Left ventricle myocardium inferior (tissue), 1 donor: ENCODE measurements at places on chromosomes 1 and 21. TPM values are rescaled to one million over a fixed set of nuclear protein-coding genes. Genes with fewer than 3 reads are reported as not detected.

DNA sequence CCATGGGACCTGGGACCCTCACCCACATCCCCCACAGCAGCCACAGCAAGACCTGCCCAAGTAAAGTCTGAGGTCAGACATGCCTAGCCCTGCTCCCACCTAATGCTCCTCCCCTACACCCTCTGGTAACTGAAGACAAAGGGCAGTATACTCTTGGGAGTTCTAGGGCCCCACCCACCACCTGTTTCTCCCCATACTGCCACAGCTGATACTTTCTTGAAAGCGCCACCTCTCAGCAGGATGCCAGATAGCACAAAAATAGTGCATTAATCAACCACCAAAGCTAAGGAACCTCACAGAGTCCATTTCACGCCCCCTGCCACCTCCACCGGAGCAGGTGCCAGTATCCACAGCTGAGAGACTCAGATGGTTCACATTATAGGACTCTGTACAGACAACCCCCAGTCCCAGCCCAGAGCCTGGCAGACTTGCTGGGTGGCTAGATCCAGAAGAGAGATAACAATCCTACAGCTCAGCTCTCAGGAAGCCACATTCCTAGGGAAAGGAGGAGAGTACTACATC, 238.1 kb downstream of the LRRC40 start:
- H3K36me3 ChIP-seq: no peaks in the 10 kb centered on the region
- H3K27ac ChIP-seq: no peak overlapping the region
- no peaks in the 10 kb centered on the region for H3K4me1 ChIP-seq

DNA sequence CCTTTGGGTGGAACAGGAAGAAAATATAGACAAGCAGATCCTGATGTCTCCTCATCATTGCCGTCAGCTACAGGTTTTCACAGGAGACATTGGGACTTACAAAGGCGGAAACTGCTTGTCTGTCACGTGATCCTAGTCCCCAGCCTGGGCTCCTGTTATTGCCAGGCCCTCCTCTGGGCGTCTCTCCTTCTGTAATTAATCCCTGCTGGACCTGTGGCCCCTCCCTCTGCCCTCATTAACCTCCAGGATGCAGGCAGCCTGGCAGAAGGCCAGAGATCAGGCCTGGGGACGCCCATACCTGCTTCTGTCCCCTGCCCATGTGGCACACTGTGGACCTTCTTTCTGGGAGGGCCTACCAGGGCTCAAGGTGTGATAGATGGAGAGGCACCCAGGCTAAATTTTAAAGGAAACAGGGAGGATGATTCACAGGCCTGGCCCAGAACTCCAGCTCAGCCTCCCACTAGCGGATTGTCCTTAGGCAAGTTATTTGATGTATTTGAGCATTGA, 2.4 kb downstream of the S100A5 start:
- peaks cover 49% of the 10 kb centered on the region for H3K4me1 ChIP-seq
- no peak overlapping the region for H3K4me3 ChIP-seq
- H3K36me3 ChIP-seq: no peaks in the 10 kb centered on the region
- no peaks in the 10 kb centered on the region for H3K27me3 ChIP-seq
- H3K27ac ChIP-seq: no peak overlapping the region

GRCh38 chr1:93239863-93240262, 59.3 kb downstream of the CCDC18 start:
- no peak overlapping the region for H3K27ac ChIP-seq
- DNase-seq: no peak
- H3K4me1 ChIP-seq: no peaks in the 10 kb centered on the region
- H3K4me3 ChIP-seq: no peak overlapping the region
- H3K36me3 ChIP-seq: peaks cover 21% of the 10 kb centered on the region
- H3K27me3 ChIP-seq: no peaks in the 10 kb centered on the region

GRCh38 chr1:156420205-156421061, 51.4 kb downstream of the RHBG start:
- no peaks in the 10 kb centered on the region for H3K36me3 ChIP-seq

GRCh38 chr1:18540136-18540765, 59.5 kb downstream of the KLHDC7A start:
- no peaks in the 10 kb centered on the region for H3K36me3 ChIP-seq
- no peak overlapping the region for H3K27ac ChIP-seq
- peaks cover 96% of the 10 kb centered on the region for H3K27me3 ChIP-seq
- DNase-seq: no peak

GRCh38 chr21:44548922-44549321, 2.4 kb downstream of the KRTAP10-2 start:
- no peaks in the 10 kb centered on the region for H3K4me1 ChIP-seq
- H3K4me3 ChIP-seq: no peak overlapping the region
- H3K36me3 ChIP-seq: no peaks in the 10 kb centered on the region
- no peak overlapping the region for H3K27ac ChIP-seq

DNA sequence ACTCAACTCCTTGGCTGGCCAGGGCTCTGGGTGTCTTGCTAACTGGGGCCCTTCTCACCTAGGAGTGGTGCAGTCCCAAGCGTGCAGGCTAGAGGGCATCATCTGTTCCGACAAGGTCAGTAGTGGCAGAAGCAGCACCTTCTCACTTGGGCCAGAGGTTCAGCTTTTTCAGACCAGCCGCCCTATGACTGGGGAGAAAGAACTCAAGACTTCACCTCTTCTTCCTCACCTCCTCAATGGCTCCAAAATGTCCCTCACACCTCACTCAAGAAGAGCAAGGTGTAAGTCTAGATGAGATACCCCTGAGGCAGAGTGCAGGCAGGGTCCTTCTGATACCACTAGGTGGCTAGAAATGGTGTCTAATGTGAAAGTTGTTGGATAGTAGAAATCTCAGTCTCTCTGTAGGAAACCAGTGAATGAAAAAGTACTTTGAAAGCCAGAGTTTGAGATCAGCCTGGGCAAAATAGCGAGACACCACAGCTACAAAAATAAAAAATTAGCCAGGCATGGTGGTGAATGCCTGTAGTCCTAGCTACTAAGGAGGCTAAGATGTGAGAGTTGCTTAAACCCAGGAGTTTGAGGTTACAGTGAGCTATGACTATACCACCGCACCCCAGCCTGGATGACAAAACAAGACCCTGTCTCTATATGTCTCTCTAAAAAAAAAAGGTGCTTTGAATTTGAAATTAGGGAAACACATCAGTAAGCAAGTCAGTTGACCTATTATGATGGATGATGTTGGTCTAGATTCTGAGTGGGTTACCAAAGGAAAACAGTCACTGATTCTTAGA, 8.6 kb upstream of the IL20 start:
- H3K27ac ChIP-seq: no peak overlapping the region
- no peaks in the 10 kb centered on the region for H3K36me3 ChIP-seq
- no peaks in the 10 kb centered on the region for H3K4me1 ChIP-seq

- no peak overlapping the region for H3K4me3 ChIP-seq
- no peaks in the 10 kb centered on the region for H3K4me1 ChIP-seq
- H3K27ac ChIP-seq: no peak overlapping the region
- H3K36me3 ChIP-seq: no peaks in the 10 kb centered on the region
Observed at GRCh38 chr1:235588156-235588555, 61.4 kb downstream of the GNG4 start.

The CATSPER4 gene
- not detected for total RNA-seq
